T-cell (primary cell): ENCODE measurements at places on chromosomes 16 and 17. TPM values are rescaled to one million over a fixed set of nuclear protein-coding genes. Genes with fewer than 3 reads are reported as not detected.

ITGAD gene
- 0.70 TPM for total RNA-seq

CORO6 gene
- total RNA-seq = 2.4 TPM

TBC1D3H gene
- not detected for total RNA-seq

EVPLL gene
- not detected for total RNA-seq
